Aorta (tissue), 5 donors: ENCODE measurements at places on chromosomes 16 and 17. TPM values are rescaled to one million over a fixed set of nuclear protein-coding genes. Genes with fewer than 3 reads are reported as not detected.

Gene SCPEP1
- 113 TPM for total RNA-seq

Gene LPCAT2
- 36.6 TPM for total RNA-seq

Gene IRX5
- 0.91 TPM for total RNA-seq

Gene FAM171A2
- 0.45 TPM for total RNA-seq

Gene SOCS1
- total RNA-seq = 6.4 TPM

Gene DUSP3
- 112 TPM for total RNA-seq

Gene CALB2
- 0.84 TPM for total RNA-seq

Gene KRT34
- not detected for total RNA-seq

Gene PRSS27
- total RNA-seq = 1.3 TPM

Gene ZNF19
- total RNA-seq = 3.3 TPM

Gene GPRC5C
- 51.7 TPM for total RNA-seq

Gene PYY
- not detected for total RNA-seq

- H3K27me3 ChIP-seq = no peaks in the 10 kb centered on the region
- peak overlapping the region; percentile 77 for H3K4me3 ChIP-seq
- peak; percentile 78 for DNase-seq
- no peaks in the 10 kb centered on the region for H3K4me1 ChIP-seq
Observed at GRCh38 chr16:3283543-3284447, 504 bp downstream of the ZNF263 start.

DNA sequence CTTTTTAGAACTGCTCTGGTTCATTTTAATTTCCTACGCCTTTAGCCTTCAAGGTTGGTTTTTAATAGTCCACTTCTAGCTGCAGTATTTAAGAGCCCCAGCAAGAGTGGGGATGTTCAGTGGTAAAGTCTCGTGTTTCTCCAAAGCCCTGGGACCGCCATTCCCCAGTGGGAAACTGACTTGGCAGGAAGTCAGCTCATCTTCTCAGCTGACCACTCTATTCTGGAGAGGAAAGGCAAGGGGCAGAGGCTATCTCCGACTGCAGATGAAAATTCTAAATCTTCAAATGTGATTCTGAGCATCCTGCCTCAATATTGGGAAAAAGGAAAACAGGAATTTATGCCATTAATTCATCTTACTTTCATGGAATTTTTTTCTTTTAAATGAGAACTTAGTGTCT, 35.5 kb downstream of the HS3ST3B1 start:
- H3K4me1 ChIP-seq = no peaks in the 10 kb centered on the region
- H3K27me3 ChIP-seq = no peaks in the 10 kb centered on the region
- no peak for DNase-seq
- H3K36me3 ChIP-seq = no peaks in the 10 kb centered on the region
- H3K27ac ChIP-seq = no peak overlapping the region

DNA sequence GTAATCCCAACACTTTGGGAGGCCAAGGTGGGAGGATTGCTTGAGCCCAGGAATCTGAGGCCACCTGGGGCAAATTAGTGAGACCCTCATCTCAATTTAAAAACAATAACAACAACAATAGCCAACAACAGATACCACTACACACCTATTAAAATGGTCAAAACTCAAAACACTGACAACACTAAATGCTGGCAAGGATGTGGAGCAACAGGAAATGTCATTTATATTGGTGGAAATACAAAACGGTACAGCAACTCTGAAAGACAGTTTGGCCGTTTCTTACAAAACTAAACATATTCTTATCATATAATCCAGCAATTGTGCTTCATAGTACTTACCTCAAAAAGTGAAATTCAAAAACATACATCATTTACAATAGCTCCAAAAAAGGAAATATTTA, 57.7 kb downstream of the DNAH3 start:
- DNase-seq = no peak
- no peaks in the 10 kb centered on the region for H3K4me1 ChIP-seq
- no peaks in the 10 kb centered on the region for H3K27me3 ChIP-seq
- no peak overlapping the region for H3K4me3 ChIP-seq

DNA sequence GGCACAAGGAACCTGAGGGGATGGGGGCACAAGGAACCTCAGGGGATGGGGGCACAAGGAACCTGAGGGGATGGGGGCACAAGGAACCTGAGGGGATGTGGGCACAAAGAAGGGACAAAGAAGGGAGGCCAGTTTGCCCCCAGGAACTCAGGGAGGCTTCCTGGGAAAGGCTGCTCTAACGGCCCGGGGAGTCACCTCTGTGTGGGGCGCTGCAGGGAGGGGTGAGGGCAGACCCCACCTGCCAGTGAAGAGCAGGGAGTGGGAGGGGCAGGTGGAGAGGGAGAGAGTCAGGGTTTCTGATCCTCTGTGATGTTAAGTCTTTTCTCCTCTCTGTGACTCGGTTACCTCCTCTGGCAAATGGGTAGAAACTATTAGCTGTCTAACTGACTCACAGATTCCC, 57.7 kb downstream of the TIMM22 start:
- H3K36me3 ChIP-seq = peaks cover 2% of the 10 kb centered on the region
- no peaks in the 10 kb centered on the region for H3K4me1 ChIP-seq

DNA sequence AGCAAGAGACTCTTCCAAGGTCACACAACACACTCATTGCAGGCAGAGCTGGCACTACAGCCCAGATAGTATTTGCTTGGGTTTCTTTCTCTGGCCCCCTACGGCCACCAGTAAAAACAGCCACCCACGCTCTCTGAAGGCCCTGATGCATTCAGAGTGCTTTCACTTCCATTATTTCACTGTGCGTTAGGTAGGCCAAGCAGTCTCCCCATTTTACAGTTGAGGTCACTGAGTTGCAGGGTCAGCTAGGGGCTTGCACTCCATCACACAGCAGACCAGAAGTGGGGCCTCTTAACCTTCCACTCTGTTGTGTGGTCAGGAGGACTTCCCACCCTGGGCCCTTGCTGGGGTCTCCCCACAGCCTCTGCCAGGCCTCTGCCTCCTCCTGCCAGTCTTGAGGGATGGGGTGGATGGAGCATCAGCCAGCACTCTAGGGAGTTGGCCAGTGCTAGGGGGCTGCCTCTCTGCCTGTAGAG, 2.5 kb downstream of the TBX21 start:
- no peak overlapping the region for H3K4me3 ChIP-seq
- H3K27ac ChIP-seq = no peak overlapping the region
- H3K36me3 ChIP-seq = no peaks in the 10 kb centered on the region
- H3K4me1 ChIP-seq = no peaks in the 10 kb centered on the region
- peak; percentile 16 for DNase-seq

GRCh38 chr17:18916816-18917500, 35.0 kb upstream of the SLC5A10 start:
- no peak overlapping the region for H3K27ac ChIP-seq
- H3K36me3 ChIP-seq = peaks cover 3% of the 10 kb centered on the region
- DNase-seq = no peak
- no peak overlapping the region for H3K4me3 ChIP-seq
- H3K4me1 ChIP-seq = no peaks in the 10 kb centered on the region
- no peaks in the 10 kb centered on the region for H3K27me3 ChIP-seq

- no peaks in the 10 kb centered on the region for H3K36me3 ChIP-seq
- H3K4me1 ChIP-seq = peaks cover 4% of the 10 kb centered on the region
- H3K27me3 ChIP-seq = no peaks in the 10 kb centered on the region
- H3K4me3 ChIP-seq = no peak overlapping the region
- peak; percentile 53 for DNase-seq
- H3K27ac ChIP-seq = no peak overlapping the region
Observed at GRCh38 chr17:17052462-17053221, 10.4 kb downstream of the MPRIP start.

DNA sequence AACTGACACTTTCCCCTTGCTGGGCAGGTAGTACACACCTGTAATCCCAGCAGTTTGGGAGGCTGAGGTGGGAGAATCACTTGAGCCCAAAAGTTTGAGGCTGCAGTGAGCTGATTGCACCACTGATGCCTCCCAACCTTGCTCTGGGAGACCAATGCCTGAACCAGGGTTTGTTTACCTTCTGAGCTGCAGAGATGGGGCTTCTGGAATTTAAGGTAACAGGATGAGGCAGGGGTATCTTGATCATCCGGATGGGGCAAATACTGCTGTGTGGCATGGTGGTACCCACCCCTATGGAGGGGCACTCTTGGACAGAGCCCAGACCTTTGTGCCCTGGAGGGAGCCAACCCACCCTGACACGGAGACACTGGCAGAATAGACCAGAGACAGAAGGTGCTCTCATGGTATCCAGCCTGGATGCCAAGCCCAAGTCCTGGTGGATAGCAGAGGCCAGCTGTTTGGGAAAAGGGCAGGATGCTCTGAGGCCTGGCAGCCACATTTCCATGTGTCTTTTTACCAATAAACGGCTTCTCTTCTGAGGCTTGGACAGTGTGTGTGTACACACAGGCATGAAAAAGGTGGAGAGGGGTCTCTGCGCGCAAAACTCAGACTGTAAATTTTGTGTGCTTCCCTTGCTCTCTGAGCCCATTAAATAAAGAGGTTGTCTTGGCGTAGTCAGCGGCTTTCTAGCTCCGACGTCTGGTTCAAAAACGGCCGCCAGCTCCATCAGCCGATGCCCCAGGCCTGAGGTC, 4.4 kb downstream of the ZNF48 start:
- no peak for DNase-seq
- H3K4me3 ChIP-seq = peak overlapping the region; percentile 94
- peak overlapping the region; percentile 91 for H3K27ac ChIP-seq
- no peaks in the 10 kb centered on the region for H3K27me3 ChIP-seq
- H3K36me3 ChIP-seq = no peaks in the 10 kb centered on the region
- peaks cover 2% of the 10 kb centered on the region for H3K4me1 ChIP-seq

- no peaks in the 10 kb centered on the region for H3K4me1 ChIP-seq
- no peak for DNase-seq
- no peak overlapping the region for H3K4me3 ChIP-seq
- H3K27ac ChIP-seq = no peak overlapping the region
- no peaks in the 10 kb centered on the region for H3K36me3 ChIP-seq
Observed at GRCh38 chr17:83008526-83008925, 70.9 kb upstream of the METRNL start.

- H3K36me3 ChIP-seq = no peaks in the 10 kb centered on the region
- DNase-seq = no peak
- no peaks in the 10 kb centered on the region for H3K4me1 ChIP-seq
Observed at GRCh38 chr16:1211451-1212268, 13.4 kb downstream of the TPSG1 start.

- H3K27me3 ChIP-seq = no peaks in the 10 kb centered on the region
- no peak overlapping the region for H3K27ac ChIP-seq
- no peaks in the 10 kb centered on the region for H3K36me3 ChIP-seq
- H3K4me3 ChIP-seq = no peak overlapping the region
Observed at GRCh38 chr16:9425236-9425635, 333.8 kb downstream of the HAPSTR1 start.

DNA sequence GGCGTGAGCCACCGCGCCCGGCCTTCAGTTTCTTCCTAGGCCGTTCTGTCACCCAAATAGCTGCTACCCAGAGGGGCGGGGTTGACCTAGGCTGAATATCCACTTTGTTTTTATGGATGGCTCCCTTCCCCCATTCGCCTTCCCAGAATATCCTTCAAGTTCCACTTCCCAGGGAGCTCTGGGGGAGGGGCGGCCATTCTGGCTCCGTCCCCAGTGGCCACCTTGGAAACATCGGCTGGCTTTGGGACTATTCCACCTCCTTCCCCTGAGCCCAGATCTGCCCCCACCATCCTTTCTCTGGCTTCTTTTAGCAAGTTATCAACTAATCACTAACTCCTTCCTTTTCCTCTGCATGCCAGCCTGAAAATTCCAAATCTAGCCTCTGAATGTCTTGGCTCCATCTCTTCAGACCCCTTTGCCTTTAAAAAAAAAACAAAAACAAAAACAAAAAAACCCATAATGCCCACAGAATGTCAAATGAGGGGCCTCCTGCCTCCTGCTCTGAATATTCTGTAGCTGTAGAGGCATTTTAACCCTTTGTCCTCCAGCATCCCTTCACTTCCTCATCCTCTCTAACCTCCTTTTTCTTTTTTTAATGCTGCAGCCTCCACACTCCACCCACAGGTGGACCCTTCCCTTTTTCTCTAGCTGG, 6.4 kb downstream of the ATP1B2 start:
- H3K27ac ChIP-seq = no peak overlapping the region
- peak; percentile 60 for DNase-seq
- peaks cover 3% of the 10 kb centered on the region for H3K4me1 ChIP-seq

DNA sequence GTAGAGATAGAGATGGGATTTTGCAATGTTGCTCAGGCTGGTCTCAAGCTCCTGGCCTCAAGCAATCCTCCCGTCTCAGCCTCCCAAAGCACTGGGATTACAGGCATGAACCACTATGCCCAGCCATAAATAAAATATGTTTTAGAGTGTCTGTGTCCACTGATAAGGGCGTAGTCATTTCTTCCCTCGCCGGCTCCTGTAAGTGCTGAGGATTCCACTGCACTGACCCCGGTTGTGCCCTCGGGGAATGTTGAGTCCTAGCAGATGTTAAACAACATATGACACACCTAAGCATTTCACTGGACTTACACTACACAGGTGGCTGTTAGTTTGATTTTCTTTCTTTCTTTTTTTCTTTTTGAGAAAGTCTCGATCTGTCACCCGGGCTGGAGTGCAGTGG, 5.6 kb upstream of the SHMT1 start:
- H3K27ac ChIP-seq = no peak overlapping the region
- no peaks in the 10 kb centered on the region for H3K36me3 ChIP-seq
- no peaks in the 10 kb centered on the region for H3K27me3 ChIP-seq
- H3K4me1 ChIP-seq = no peaks in the 10 kb centered on the region
- H3K4me3 ChIP-seq = no peak overlapping the region
- no peak for DNase-seq

DNA sequence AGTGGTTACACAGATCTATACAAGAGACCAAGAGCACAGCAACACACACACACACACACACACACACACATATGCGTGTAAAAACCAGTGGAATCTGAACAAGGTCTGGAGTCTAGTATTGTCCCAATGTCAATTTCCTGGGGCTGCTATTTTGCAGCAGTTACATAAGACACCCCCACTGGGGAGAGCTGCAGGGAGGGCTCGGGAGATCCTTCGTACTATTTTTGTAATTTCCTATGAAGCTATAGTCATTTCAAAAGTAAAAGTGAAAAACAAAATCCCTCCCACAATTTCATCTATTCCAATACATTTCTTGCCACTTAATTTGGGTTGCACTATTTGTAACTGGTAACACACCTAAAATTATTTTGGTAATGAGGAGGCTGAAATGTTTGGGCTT, 68.5 kb downstream of the C16orf95 start:
- H3K27ac ChIP-seq = no peak overlapping the region
- no peak for DNase-seq
- no peak overlapping the region for H3K4me3 ChIP-seq
- H3K4me1 ChIP-seq = no peaks in the 10 kb centered on the region

GRCh38 chr17:74391771-74392170, 24.5 kb downstream of the GPR142 start:
- H3K4me3 ChIP-seq = no peak overlapping the region
- no peak for DNase-seq
- H3K27ac ChIP-seq = no peak overlapping the region

GRCh38 chr16:63922560-63922959, 1199.3 kb downstream of the CDH11 start:
- H3K27me3 ChIP-seq = no peaks in the 10 kb centered on the region
- H3K4me3 ChIP-seq = no peak overlapping the region
- H3K4me1 ChIP-seq = no peaks in the 10 kb centered on the region
- no peaks in the 10 kb centered on the region for H3K36me3 ChIP-seq
- no peak overlapping the region for H3K27ac ChIP-seq

GRCh38 chr16:24773771-24774427, 44.4 kb downstream of the TNRC6A start:
- peaks cover 6% of the 10 kb centered on the region for H3K36me3 ChIP-seq
- H3K27ac ChIP-seq = no peak overlapping the region
- no peaks in the 10 kb centered on the region for H3K27me3 ChIP-seq
- no peak overlapping the region for H3K4me3 ChIP-seq
- H3K4me1 ChIP-seq = peaks cover 2% of the 10 kb centered on the region
- DNase-seq = no peak

- no peaks in the 10 kb centered on the region for H3K27me3 ChIP-seq
- H3K4me1 ChIP-seq = no peaks in the 10 kb centered on the region
- H3K27ac ChIP-seq = no peak overlapping the region
- peaks cover 5% of the 10 kb centered on the region for H3K36me3 ChIP-seq
Observed at GRCh38 chr16:87725596-87726235, 40.1 kb downstream of the KLHDC4 start.

GRCh38 chr16:49505556-49505955, 132.0 kb downstream of the C16orf78 start:
- no peaks in the 10 kb centered on the region for H3K27me3 ChIP-seq
- no peaks in the 10 kb centered on the region for H3K36me3 ChIP-seq
- no peak overlapping the region for H3K27ac ChIP-seq
- no peaks in the 10 kb centered on the region for H3K4me1 ChIP-seq
- H3K4me3 ChIP-seq = no peak overlapping the region
